ENCODE measurements at places on chromosomes 12 and 14.

DNA sequence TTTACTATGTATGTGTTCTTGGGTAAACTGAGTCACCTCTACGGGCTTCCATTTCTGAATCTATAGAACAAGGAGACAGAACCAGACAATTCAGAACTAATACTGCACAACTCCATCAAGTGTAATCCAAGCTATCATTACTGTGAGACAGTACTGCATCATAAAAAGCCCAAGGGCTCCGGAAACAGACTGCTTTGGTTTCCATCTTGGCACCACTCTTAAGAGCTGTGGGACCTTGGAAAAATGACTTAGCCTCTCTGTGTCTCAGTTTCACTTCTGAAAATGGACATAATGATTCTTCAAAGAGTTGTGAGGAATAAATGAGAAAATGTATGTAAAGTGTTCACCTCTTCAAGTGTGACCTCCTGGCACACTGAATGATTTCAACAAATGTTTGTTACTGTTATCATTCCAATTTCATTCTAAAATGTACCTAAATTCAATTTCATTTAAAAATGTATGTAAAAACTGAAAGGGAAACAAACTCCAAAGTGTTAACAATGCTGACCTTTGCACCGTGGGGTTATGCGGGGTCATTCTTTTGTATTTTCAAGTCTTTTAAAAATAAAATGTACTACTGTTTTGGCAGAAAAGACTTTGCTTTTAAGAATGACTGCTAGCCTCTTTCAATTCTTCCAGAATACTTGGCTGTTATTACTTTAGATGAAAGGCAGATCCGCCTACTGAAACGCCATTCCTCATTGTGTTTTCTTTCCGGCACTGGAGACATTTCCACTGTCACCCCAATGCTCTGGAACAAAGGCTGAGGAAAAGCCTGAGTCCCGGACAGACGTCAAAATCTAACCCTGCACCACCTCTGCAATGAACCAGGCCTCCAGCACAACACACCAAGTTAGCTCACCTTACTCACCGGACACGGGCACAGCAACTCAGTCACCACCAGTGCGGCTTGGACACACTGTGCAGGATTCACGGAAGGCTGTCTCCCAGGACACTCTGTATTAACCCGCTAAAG lies 62.8 kb downstream of the TMCC3 start:
- DNase-seq: no peak

GRCh38 chr12:92223481-92223880 lies 77.8 kb upstream of the BTG1 start:
- no peak for DNase-seq

- no peak for DNase-seq
Observed at GRCh38 chr14:96390965-96391292, 999 bp upstream of the AK7 start.

GRCh38 chr12:127873306-127873705 lies 393.7 kb upstream of the TMEM132C start:
- DNase-seq: no peak

DNA sequence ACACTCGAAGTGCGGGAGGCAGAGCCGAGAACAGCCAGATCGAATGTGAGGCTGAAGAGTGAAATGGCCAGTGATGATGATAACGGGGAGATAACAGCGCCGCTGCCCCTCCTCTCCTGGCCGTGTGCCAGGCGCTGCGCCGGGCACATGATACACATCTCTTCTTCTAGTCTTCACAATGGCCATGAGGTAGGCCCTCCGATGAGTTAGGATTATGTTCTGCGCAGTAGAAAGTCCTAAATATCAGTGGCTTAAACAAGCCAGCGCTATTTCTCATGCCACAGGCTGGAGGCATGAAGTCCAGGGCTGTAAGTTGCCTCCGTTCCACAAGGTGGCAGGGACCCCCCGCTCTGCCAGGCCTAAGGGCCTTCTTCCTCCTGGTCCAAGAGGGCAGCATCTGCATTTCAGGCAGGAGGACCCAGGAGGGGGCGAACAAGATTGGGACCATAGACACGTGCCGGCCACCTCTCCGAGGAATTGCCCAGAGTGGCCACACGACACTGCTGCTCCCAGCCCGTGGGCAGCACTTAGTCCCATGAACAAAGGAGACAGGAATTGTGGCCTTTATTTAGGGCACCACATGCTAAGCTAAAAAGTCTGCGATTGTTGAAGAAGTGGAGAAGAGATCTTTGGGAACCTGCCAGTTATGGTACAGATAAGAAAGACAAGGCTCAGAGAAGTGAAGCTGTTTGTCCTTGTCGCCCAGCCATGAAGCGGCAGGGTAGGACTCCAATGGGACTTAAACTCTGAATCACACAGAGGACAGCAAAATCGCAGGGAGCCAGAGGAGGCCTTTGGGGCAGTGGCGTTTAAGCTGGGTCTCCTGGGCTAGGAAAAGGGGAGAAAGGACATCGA lies 10.9 kb upstream of the HVCN1 start:
- DNase-seq: no peak

Measured in substantia nigra (tissue), 51 donors.